ENCODE measurements at places on chromosomes 12 and 14.

GRCh38 chr12:68839183-68840147 lies 31.5 kb downstream of the MDM2 start:
- no peak for DNase-seq

GRCh38 chr12:121871467-121871866 lies 12.8 kb upstream of the HPD start:
- no peak for DNase-seq

GRCh38 chr12:105626653-105627052 lies 296.2 kb downstream of the C12orf75 start:
- no peak for DNase-seq

- no peak for DNase-seq
These were observed 252.4 kb upstream of the EGLN3 start for GRCh38 chr14:34203251-34203722.

DNA sequence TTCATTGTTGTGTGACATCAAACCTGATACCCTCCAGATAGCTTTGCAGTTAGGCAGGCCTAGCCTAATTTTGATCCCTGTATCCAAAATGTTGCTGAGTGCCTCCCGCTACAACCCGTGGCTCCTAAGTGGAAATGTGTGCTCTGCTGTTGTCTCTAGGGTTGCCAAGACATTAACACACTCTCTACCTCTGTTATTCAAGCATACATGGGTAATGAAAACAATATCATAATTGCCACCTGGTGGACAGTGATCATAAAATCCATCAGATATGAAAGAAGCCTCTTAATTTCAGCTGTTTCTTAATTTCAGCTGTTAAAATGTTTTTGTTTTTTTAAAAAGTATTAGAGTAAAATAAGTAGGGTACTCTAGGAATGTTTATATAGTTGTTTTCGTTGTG lies 93.5 kb downstream of the PLEKHA5 start:
- peak; percentile 56 for DNase-seq
